ENCODE measurements at places on chromosomes 6 and 20. TPM values are rescaled to one million over a fixed set of nuclear protein-coding genes. Genes with fewer than 3 reads are reported as not detected.

GRCh38 chr6:5084781-5085647, at the start of gene PPP1R3G:
PPP1R3G (plus strand) TSS chr6:5085341; CDS start chr6:5085486, 145 bp downstream.
- DNase-seq = no peak

GRCh38 chr6:150230832-150231524, 88.1 kb downstream of the PPP1R14C start:
- DNase-seq = no peak

DNA sequence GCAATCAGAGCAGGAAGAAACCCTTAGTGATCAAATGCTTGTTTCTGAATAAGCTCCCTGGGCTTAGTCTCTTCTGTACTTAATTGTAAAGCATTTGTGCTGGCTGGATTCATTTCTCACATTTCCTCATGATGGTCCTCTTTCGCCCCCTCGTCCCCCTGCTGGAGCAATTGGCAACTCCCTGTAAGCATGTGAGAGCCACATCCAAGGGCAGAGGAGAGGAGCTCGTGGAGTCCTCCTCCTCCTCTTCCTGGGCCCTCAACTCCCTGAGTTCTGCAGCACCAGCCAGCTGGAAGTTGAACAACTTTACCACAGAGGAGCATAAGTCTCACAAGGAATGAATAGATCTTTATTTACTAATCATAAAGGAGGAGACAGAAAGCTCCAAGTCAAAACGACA, 12.6 kb downstream of the ANKEF1 start:
- no peak for DNase-seq

GRCh38 chr20:41247523-41248367, 69.8 kb downstream of the ZHX3 start:
- DNase-seq = no peak

DNA sequence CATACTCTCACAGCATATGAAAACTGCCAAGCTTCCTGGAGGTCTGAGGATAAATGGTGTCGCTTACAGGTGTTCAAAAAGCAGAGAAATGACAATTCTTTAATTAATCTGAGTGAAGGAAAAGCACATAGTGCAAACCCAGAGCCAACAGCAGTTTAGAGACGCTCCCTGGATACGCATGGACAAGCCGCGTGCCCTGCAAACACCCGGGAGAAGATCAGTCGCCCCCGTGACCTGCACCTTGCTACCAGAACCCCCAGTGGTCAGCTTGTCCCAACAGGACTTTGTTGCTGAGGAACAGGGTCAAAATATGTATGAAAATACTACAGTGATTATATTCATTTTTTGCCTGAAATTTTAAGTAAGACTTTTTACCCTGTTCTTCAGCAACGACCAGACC, 93.9 kb downstream of the PSMG4 start:
- DNase-seq = no peak

DNA sequence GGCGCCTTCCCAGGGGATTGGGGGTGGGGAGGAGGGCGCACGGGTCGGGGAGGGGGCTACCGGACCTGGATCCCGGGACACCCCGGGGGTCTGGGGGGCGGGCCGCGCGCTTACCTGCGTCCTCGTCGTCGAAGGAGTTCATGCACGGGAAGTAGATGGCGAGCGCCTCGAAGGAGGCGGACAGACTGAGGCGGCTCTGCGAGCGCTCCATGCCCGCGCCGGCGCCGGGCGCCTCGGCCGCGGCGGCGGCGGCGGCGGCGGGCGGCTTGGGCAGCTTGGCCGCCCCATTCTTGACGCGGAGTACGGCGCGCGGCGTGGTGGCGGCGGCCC, 320 bp downstream of the RIMS4 start:
- DNase-seq = no peak

GRCh38 chr6:7624796-7625710, 35.1 kb downstream of the SNRNP48 start:
- no peak for DNase-seq

DNA sequence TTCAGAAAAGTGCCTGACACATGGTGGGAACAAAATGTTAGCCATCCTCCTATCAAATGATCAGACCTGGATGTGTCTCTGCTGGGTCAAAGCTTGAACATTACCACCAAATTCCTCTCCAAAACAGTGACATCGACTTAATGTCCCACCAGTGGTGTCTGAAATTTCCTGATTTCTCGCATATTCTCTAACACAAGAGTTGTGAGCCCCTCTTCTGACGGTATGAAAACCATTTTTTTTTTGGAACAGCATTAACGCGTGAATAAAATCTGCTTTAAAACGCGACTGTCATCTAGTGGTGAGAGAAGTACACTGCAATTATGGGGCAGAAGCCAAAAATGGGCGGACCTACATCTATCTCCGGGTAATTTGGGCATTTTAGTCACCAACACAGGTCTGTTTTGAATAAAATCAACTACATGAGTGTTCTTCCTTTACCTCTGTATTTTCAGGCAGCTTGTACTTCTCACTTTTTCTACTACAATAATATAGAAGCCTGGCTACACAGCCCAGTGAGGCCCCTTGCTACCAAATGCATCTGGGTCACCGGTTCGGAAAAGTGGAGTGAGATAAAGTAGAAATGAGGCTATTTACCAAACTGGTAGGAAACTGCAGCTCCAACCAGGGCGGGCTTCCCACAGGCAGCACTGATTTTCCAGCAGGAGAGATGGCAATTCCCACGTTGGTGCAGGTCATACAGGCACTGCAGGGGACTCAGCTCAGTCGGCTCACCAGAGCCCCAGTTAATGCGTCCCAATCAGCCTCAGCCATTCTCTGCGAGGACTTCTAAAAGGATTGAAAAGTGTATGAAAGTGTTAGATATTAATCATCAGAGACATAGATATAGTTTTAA, 27.4 kb downstream of the MGME1 start:
- peak; percentile 71 for DNase-seq

- DNase-seq = no peak
Measured at GRCh38 chr20:16018881-16019280, 554.4 kb downstream of the KIF16B start.

DNA sequence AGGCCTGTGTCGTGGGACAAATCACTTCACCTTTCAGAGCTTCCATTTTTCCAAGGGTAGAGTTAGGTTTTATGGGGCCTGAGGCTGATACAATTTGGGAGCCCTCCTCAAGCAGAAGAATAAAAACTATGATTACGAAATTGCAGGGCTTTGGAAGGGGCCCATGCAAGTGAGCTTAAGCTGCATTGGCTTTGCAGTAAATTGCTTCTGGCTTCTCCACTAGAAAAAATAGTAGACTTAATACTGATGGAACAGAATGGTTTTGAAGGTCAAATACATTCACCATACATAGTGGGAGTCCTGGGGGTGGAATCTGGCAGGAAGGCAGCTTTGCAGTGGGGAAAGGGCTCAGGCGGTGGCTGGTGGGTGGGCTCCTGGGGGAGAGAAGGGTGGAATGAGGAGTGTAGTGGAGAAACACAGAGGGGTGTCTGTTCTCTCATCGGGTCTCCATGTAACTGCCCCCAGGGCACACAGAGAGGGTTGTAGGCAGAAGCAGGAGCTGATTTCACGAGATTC, 55.9 kb upstream of the RNF24 start:
- no peak for DNase-seq

Gene DBNDD2
- total RNA-seq = 15.1 TPM

Gene ADAM33
- not detected for total RNA-seq

Gene TP53TG5
- total RNA-seq = not detected

Gene AHCY
- 15.4 TPM for total RNA-seq

Gene BMP2
- total RNA-seq = not detected

Gene ZC2HC1B
- total RNA-seq = not detected

Gene SLC22A7
- total RNA-seq = not detected

Gene SIGLEC1
- not detected for total RNA-seq

Gene TGM3
- total RNA-seq = not detected

Gene WFDC12
- total RNA-seq = not detected

All from CD4-positive, CD25-positive, alpha-beta regulatory T cell (primary cell).